ENCODE measurements at places on chromosomes 11 and 22. TPM values are rescaled to one million over a fixed set of nuclear protein-coding genes. Genes with fewer than 3 reads are reported as not detected.

DNA sequence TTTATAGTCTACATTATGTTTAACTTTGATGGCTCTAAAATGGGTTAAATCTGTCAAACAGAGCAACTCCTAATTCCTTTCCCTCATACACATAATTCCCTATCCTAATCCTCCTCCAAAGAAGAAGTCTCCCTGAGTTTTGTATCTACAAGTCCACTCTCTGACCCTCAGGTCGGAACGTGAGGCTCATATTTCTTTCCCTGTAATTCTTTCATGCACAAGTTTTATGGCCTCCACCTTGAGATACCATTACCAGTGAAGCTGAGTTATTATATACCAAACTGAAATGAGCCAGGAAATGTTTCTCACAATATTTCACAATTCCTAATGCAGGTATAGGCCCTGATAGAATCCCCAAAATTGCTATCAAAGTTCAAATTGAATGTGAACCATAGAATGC, 106.4 kb downstream of the CASP12 start:
- H3K36me3 ChIP-seq: no peaks in the 10 kb centered on the region
- no peak for DNase-seq
- no peak overlapping the region for H3K4me3 ChIP-seq
- no peak overlapping the region for H3K27ac ChIP-seq

- peak overlapping the region; percentile 93 for H3K27ac ChIP-seq
- DNase-seq: no peak
- no peaks in the 10 kb centered on the region for H3K27me3 ChIP-seq
- peak overlapping the region; percentile 95 for H3K4me3 ChIP-seq
These were observed 1.3 kb downstream of the EIF3M start for GRCh38 chr11:32584921-32585320.

DNA sequence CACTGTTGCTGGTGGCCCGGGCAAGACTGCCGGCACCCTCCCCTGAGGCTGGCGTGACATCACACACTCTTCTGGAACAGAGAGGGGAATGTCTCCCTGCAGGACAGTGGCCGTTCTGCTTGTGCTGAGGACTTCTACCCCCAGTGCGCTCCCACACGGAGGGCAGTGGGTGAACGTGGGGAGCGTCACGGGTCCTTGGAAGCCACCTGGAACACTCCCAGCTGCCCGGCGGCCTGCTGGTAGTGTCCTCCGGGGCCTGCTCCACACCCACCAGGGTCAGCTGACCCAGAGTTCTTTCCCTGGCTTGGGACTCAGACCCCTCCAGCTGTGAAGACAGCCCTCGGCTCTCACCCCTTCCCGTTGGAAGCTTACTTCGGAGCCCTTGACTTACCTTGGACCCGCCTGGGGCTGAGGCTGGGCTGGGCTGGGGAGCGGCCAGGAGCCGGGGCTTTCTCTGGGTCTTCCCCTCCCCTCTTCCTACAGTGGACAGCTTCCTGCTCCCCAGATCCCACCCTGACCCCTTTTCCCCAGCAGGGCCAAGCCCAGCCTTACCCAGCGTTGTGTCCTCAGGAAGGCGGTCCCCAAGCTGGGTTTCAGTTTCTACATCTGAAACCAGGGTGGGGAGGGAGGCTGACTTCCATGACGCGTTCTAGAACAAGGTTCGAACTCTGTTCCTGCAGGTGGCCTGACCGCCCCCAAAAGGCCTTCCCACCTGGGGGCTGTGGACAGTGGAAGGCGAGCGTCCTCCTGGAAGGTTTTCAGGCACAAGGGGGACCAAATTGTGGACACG, 14.8 kb upstream of the GAL start:
- no peak for DNase-seq
- H3K4me3 ChIP-seq: no peak overlapping the region
- H3K27me3 ChIP-seq: no peaks in the 10 kb centered on the region
- no peak overlapping the region for H3K27ac ChIP-seq
- H3K4me1 ChIP-seq: no peaks in the 10 kb centered on the region
- H3K36me3 ChIP-seq: no peaks in the 10 kb centered on the region

DNA sequence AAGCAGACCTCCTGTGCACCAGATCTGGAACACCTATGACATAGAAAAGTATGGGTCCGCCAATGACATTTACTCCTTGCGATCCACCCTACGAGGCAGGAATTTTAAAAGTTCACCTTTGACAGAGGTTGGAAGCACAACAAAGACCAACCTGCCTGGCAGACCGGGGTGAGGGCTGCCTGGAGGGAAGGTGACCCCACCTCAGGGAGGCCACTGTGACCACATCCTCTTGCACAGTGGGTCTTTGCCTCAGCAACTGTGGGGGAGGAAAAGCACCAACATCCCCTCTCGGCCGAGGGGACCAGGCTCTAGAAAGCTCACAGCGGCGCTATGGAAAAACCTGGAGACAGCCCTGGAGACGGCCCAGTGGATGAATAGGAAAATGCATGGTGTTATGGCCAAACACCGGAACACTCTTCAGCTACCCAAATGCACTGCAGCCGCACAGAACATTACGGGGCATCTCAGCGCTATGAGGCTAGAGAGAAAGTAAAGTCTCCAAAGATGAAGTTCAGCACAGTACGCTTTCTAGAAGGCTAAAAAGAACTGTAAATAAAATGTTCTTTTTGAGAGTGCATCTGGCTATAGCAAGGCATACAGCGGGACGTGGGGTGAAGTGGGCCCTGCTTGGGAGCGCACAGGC, 1.8 kb upstream of the SHISAL1 start:
- H3K4me1 ChIP-seq: no peaks in the 10 kb centered on the region
- H3K36me3 ChIP-seq: no peaks in the 10 kb centered on the region
- DNase-seq: no peak
- no peak overlapping the region for H3K4me3 ChIP-seq

GRCh38 chr11:126926376-126926791, 74.2 kb downstream of the KIRREL3 start:
- H3K27ac ChIP-seq: no peak overlapping the region
- no peaks in the 10 kb centered on the region for H3K36me3 ChIP-seq
- H3K4me3 ChIP-seq: no peak overlapping the region
- H3K4me1 ChIP-seq: no peaks in the 10 kb centered on the region

DNA sequence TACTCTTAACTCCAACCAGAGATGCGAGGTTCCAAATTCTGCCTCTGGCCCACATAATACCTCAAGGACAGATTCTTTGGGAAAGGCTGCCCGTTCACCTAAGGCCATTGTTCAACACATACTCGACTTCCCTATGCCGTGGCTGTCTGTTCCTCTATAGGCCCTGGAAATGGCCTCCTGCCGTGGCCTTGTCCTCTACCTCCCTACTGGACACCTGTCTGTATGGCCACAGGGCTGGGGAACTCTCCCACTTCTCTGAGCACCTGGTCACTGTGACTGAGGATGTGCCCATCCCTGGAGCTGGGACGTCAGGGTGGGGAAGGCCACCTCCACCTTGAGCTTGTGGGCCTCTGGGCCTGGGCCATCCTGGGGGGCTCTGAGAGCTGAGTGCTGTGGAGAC, 340.5 kb upstream of the B3GAT1 start:
- no peaks in the 10 kb centered on the region for H3K27me3 ChIP-seq
- peaks cover 25% of the 10 kb centered on the region for H3K4me1 ChIP-seq
- no peak for DNase-seq
- no peak overlapping the region for H3K4me3 ChIP-seq

DNA sequence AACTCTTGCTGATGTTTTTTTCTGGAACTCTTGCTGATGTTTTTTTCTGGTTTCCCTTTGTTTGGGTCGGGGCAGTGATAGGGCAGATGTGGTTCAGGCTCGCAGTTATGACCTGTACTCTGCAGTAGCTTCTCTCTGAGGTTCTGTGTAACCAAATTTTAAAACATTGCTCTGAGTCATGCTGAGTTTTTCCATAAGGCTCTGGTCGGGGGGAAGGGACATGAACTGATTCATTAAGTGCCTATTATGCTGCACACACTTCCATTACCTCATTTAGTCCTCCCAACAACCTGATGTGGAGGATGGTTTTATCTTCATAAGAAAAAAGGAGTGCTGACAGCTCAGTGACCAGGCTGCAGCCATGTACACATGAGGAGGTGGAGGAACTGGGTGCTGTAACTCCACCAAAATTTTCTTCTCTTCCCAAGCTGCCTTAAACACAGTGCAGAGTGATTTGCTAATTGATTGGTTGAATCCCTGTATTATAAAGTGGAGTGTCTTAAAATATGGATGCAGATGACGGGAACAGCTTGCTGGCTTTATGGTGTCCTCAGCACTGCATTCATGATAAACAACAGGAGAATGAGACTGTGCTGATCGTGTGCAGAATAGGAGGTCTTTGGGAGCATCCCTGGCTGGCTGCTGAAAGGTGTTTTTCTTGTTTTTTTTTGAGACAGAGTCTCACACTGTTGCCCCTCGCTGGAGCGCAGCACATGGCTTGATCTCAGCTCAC, 19.1 kb downstream of the TNRC6B start:
- no peak overlapping the region for H3K4me3 ChIP-seq
- no peaks in the 10 kb centered on the region for H3K27me3 ChIP-seq
- no peak overlapping the region for H3K27ac ChIP-seq
- DNase-seq: no peak
- no peaks in the 10 kb centered on the region for H3K36me3 ChIP-seq

DNA sequence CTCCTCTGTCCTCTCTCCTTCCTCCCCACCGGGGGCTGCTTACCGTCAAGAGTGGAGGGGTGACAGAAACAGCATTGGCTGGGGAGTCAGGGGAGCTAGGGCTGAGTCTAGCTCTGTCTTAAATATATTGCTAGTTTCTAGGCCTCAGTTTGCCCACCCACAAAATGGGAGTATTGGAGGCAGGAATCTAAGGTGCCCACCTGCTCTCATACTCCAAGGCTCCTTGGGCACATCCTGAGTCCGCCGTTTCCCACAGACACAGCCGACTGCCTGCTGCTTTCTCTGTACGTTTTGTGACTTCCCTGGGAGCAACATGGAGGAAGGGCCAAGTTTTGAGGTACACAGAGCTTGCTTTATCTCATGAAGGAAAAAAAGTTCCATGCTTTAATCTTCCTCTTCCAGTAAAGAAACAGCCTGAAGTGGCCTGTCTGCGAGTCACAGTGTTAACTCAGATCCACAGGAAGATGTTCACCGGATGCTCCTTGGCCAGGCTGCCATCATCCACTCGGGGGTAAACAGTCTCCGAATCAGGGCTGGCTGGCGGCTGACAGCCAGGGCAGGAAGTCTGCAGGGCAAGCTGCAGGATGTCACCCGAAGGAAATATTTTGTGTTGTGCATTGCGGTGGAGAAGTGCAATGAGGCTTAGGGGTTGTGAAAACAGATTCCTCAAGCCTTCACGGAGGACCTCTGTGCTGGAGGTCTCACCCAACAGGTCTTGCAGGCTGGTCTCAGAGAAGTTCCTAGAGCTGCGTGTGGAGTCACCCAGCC, 11.0 kb upstream of the CERK start:
- H3K27me3 ChIP-seq: no peaks in the 10 kb centered on the region
- H3K4me3 ChIP-seq: no peak overlapping the region
- H3K27ac ChIP-seq: peak overlapping the region; percentile 86
- DNase-seq: no peak

DNA sequence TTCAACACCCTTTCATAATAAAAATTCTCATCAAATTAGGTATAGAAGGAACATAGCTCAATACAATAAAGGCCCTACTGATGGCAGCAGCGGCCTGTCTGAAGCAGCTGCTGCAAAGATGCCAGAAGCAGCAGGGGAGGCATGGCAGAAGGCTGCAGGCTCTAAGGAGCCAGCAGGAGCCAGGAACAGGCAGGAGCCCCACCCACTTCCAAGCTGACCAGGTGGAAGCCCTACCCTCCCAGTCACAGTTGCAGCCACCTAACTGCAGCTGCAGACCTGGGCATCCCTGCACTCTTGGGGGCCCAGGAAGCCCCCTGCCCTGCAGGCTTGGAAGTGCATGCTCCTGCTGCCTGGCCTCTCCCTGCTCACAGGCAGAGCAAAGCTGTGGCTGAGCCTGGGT, 18.2 kb upstream of the OR6A2 start:
- DNase-seq: no peak
- H3K4me3 ChIP-seq: no peak overlapping the region
- H3K4me1 ChIP-seq: no peaks in the 10 kb centered on the region
- no peaks in the 10 kb centered on the region for H3K36me3 ChIP-seq
- H3K27me3 ChIP-seq: no peaks in the 10 kb centered on the region
- H3K27ac ChIP-seq: no peak overlapping the region

- H3K27ac ChIP-seq: no peak overlapping the region
- no peaks in the 10 kb centered on the region for H3K27me3 ChIP-seq
- no peaks in the 10 kb centered on the region for H3K36me3 ChIP-seq
- peaks cover 4% of the 10 kb centered on the region for H3K4me1 ChIP-seq
These were observed 99.4 kb upstream of the ZC3H12C start for GRCh38 chr11:109993786-109994185.

GRCh38 chr22:23591201-23591791, 11.2 kb upstream of the IGLL1 start:
- H3K27me3 ChIP-seq: no peaks in the 10 kb centered on the region
- DNase-seq: peak; percentile 76
- no peaks in the 10 kb centered on the region for H3K4me1 ChIP-seq
- H3K4me3 ChIP-seq: no peak overlapping the region

DNA sequence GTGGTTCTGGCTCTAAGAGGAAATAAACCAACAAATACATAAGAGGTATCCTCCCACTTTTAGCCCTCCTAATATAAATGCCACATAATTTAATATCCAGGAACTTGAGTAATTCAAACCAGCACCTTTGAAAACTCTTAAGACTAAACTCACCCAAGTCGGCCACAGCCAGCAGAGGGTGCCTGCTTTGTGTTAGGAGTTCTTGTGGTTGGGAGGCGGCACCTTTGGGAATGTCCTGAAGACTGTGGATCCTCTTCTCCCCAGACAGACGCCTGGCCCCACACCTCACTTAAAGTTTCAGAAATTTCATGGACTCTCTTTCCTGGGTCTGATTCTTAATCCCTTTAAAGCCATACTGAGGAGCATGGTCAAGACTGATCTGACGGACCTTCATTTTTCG, 169.0 kb downstream of the TBC1D22A start:
- peaks cover 28% of the 10 kb centered on the region for H3K4me1 ChIP-seq
- DNase-seq: no peak
- peak overlapping the region; percentile 45 for H3K27ac ChIP-seq
- no peak overlapping the region for H3K4me3 ChIP-seq
- no peaks in the 10 kb centered on the region for H3K27me3 ChIP-seq

DNA sequence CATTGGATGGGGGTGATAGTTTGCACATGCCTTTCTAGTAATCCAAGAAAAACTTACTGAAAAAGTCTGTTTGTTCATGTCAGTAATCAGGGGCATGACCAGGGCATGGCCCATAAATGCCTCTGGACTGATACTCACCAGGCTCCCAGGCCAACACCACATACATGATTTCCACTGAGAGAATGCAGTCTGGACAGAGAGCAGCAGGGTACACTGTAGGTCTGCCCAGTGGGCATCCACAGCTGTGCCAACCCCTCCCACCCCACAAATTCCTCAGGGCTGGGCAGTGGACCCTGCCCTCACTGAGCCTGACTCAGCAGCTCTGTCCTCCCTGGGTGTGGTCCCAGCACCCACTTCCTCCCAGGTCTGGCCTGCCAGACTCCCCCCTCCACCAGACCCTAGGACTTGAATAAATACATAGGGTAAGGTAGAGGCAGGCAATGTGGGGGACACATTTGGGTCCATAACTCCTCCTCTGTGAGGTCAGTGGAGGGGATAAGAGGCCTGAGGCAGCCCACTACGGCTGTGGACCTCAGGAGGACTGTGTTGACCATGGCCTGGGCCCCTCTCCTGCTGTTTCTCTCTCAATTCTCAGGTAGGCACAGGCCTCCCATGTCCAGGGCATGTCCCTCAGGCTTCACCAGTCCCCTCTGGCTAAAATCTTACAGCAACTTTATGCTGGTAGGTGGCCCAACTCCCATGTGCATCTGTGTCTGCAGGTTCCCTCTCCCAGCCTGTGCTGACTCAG, 92.2 kb upstream of the TOP3B start:
- no peaks in the 10 kb centered on the region for H3K27me3 ChIP-seq
- peaks cover 13% of the 10 kb centered on the region for H3K4me1 ChIP-seq
- no peaks in the 10 kb centered on the region for H3K36me3 ChIP-seq

Gene CATSPER1
- total RNA-seq: not detected

Gene NTM
- 1.1 TPM for total RNA-seq

Gene SMTNL1
- 0.18 TPM for total RNA-seq
